ENCODE measurements at places on chromosomes 1 and 21. TPM values are rescaled to one million over a fixed set of nuclear protein-coding genes. Genes with fewer than 3 reads are reported as not detected.

The SPRR3 gene
- not detected for total RNA-seq

The SLC27A3 gene
- 17.0 TPM for total RNA-seq

The SLC44A5 gene
- 0.27 TPM for total RNA-seq

The OPRD1 gene
- 0.22 TPM for total RNA-seq

The JAK1 gene
- 97.9 TPM for total RNA-seq

The CFHR3 gene
- 0.18 TPM for total RNA-seq

The SERTAD4 gene
- 6.2 TPM for total RNA-seq

DNA sequence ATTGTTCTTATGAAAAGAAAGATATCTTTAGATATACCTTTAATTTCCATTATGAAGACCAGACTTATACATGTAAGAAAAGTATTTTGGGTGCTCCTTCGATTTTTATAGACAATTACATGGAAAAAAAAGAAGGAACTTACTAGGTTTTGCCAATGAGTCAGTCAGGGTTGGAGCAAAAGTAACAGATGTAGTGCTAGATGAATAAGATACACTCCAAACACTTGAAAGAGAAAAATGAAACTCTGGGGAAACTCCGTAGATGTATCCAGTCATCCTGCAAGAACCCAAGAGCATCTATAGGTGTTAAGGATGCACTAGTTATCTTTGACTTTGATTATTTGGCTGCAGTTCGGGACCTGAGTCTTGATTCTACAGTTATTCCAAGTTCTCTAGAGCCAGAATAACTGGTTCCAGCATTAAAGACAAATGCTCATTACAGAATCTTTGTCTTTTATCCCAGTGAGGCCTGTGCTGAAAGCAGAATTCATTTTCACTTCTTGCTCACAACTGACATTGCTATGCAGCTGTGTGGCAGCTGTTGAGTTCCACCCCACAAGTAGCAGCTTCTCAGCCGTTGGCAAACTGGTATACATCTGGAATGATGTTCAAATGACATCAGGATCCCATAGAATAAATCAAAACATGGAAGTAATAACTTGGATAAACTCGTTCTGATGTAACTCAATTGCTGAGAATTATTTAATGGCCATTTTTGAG, 326.1 kb downstream of the ASTN1 start:
- ATAC-seq = no peak

GRCh38 chr1:150515328-150516049, at the start of gene FALEC:
Gene FALEC, plus strand, starts transcription at chr1:150515752.
- peak; percentile 79 for ATAC-seq

- ATAC-seq = no peak
Measured at GRCh38 chr1:4755301-4755845, 101.0 kb downstream of the AJAP1 start.

- ATAC-seq = no peak
Measured at GRCh38 chr21:31278511-31279130, 65.4 kb downstream of the TIAM1 start.

GRCh38 chr1:64139877-64140276, 63.5 kb upstream of the UBE2U start:
- no peak for ATAC-seq

- no peak for ATAC-seq
Measured at GRCh38 chr1:106681939-106682522, 374.4 kb upstream of the PRMT6 start.

GRCh38 chr1:183585038-183585437, 5.2 kb downstream of the NCF2 start:
- ATAC-seq = peak; percentile 47

GRCh38 chr1:244749230-244750016, 86.0 kb upstream of the COX20 start:
- no peak for ATAC-seq

DNA sequence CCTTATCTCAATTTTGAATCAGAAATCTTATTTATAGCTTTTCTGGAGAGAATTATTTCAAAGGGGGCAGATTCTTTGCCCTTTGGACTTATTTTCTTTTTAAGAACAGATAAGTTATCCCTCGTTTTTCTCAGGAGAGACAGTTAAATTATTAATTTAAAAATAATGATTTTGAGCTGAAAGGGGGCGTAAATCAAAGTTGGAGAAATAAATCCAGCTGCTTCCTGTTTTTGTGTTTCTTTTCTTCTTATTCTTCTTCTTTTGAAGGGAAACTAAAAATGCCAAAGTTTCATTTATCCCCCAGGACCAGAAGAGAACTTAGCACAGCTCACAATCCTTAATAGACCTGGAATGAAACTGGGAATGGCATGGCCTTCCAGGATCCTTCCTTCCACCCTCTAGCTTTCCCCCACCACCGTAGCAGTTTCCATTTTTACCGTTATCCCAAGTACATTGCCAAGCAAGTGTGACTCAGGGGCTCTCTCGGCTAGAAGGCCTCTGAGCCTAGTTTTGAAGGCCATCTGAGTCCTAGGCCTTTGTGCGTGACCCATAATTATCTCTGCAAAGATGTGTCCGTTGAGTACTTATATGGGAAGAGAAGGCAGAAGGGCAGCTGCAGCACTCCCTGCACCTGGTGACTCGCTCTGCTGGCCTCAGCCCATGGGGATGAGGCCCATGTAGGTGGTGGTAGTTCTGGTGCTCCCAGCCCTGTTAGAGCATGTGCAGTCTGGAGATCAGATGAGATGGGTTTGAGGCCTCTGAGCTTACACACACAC, 181.7 kb downstream of the ROR1 start:
- ATAC-seq = no peak

- ATAC-seq = no peak
Measured at GRCh38 chr21:40255518-40256444, 388.5 kb downstream of the PCP4 start.

- ATAC-seq = no peak
Measured at GRCh38 chr1:205303247-205303888, 18.2 kb downstream of the NUAK2 start.

DNA sequence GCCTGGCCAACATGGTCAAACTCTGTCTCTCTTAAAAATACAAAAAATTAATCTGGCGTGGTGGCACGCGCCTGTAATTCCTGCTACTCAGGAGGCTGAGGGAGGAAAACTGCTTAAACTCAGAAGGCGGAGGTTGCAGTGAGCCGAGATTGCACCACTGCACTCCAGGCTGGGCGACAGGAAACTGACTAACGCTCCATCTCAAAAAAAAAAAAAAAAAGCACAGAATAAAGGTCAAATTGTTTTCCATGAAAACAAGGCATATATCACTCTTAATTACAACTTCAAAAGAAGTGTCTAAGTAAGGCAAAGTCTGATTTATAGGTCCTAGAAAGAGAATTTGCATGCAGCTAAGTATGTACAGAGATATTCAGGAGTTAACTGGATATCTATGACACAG, 25.6 kb downstream of the EYA3 start:
- no peak for ATAC-seq

GRCh38 chr1:209937996-209938959, at the start of gene SYT14:
Gene SYT14, plus strand, starts transcription at chr1:209938217. Its CDS starts 48 bp downstream, at chr1:209938265.
- ATAC-seq = peak; percentile 89
